ENCODE measurements at places on chromosomes 3 and 15. TPM values are rescaled to one million over a fixed set of nuclear protein-coding genes. Genes with fewer than 3 reads are reported as not detected.

AMIGO3 gene
- total RNA-seq = 1.2 TPM

CFAP100 gene
- not detected for total RNA-seq

APPL1 gene
- 53.2 TPM for total RNA-seq

RYR3 gene
- total RNA-seq = 3.7 TPM

CASR gene
- total RNA-seq = 0.19 TPM

NOX5 gene
- total RNA-seq = 0.66 TPM

DNA sequence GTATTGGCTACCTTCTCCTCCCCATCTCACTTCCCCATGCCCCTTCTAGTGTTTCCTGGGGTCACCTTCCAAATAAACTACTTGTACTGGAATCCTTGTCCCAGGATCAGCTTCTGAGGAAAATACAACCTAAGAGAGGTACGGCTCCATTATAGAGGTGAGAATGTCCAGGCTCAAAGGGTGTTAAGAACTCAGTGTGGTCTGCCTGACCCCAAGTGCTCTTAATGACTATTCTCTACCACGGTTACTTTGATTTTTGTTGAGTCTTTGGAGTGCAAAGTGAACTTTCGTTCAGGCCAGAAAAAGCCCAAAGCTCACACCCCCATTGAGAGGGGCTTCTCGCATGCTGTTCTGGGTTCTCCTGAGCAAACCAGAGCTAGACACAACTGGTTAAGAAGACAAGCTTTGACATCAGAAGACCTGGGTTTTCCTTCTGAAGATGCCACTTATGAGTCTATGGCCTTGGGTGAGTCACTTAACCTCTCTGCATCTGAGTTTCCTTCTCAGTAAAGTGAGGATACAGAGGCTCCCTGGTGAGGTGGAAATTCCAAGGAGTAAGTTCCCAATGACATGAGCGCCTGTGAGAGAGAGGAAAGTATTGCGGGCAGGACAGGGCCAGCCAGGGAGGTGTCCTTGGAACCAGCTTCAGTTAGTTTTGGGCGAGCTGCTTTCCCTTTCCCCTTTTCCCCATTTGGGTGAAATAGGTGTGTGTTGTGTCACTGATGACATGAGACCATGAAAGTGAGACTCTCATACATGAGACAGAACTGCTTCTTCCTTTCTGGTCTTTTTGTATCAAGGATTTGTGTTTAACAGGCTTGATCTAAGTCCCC is 475.0 kb upstream of the PROK2 start:
- no peak for DNase-seq

DNA sequence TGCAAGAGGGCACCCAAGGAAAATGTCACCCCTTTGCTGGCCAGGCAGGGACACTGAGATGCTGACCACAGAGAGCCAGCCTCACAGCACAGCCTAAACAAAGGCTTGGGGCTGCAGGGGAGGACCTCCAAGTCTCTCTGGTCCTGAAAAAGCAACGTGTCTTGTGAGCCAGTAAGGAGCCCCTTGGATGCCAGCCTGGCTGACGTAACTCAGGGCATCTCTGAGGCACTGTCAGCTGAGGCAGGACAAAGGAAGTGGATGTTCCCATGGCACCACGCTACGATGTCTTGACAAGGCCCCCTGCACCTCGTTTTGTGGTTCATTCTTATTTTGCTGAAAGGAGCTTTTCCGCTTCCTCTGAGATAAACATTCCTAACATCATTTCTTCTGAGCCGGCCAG is 160.7 kb downstream of the OR4M2 start:
- no peak for DNase-seq

DNA sequence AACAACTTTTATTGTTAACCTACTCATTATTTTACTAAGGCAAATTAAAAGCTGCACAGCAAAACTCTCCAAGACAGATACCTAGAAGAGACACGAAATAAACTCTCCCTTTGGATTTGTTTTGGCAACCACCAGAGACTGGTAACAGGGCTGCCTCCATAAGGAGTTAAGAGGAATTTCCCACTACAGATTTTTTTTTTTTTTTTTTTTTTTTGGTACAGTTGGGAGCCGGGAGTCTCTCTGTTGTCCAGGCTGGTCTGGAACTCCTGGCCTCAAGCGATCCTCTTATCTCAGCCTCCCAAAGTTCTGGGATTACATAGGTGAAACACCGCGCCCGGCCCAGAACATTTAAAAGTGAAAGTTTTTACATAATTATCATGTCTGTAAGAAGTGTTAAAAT is 73.6 kb upstream of the VGLL4 start:
- no peak for DNase-seq

DNA sequence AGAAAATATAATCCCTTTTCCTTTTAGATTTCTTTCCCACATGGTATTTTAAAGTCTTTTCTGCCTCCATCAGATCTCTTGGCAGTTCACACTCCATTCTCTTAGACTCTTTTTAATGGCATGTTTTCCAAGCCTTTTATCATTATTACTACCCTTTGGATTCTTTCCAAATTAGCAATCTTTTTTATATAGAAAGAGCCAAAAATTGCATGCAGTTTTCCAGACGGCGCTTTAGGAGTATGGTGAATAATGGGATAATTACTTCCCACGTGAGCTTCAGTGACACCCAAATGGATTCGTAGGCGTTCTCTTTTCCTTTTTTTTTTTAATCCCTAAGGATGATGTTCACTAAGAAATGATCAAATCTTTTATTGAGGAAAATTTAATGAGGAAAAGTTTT is 354.8 kb upstream of the DNAJC19 start:
- no peak for DNase-seq

- DNase-seq = no peak
Observed at GRCh38 chr3:126731044-126731443, 27.0 kb downstream of the CHCHD6 start.
